Colonic mucosa (tissue), 4 donors: ENCODE measurements at places on chromosomes 4 and X. TPM values are rescaled to one million over a fixed set of nuclear protein-coding genes. Genes with fewer than 3 reads are reported as not detected.

Gene PTCHD1
- total RNA-seq = 0.15 TPM

Gene ADGRG4
- not detected for total RNA-seq

Gene STARD8
- 2.3 TPM for total RNA-seq

DNA sequence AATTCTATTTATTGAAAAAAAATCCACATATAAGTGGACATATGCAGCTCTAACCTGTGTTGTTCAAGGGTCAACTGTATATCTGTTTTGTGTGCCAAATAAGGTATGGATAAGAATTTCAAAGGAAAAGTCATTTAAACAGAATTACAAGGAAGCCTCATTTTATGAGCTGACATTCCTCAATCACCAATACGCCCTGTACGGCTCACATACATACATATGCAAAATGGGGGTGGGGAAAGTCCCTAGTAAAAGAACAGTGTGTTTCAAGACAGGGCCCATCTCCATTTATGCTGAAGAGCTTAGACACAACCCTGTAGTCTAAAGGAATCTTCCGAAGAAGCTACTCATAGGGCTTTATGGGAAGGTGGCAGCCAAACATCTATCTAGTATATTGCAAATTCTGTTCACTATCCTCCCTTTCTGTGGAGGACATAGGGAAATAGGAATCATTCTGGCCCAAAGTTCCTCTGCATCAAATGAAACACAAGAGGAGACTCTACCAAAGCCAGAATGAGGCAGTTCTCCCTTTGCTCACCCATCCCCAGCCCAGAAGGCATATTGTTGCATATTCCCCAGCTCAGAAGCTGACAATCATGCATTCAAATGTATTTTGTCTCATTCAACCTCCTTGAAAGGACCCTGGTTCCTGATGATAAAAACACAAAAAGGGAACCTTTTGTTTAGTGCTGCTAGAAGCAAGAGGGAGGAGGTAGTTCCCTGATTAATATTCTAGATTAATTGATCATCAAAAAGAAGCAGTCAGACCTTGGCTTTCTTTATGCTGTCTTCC, 13.7 kb upstream of the ZBTB33 start:
- no peak for DNase-seq

DNA sequence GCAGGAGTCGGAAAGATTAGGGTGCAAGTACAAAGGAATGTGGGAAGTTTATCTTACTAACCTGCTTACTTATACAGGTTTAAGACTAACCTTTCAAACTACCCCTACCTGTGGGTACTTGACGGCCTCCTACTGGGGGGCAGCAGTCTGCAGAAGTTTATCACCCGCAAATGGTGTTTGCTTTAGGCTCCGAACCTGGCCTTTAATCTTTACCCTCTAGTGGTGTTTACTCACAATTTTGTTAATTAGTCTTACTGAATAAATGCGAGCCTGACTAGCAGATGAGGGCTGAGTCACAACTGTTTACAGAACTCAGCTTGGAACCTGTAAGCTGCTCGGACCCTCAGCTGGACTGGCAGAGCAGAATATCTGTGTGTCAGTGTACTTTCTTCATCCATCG, 204.2 kb upstream of the GPRIN3 start:
- no peak for DNase-seq

GRCh38 chrX:74540635-74541249, 73.7 kb downstream of the RLIM start:
- no peak for DNase-seq

DNA sequence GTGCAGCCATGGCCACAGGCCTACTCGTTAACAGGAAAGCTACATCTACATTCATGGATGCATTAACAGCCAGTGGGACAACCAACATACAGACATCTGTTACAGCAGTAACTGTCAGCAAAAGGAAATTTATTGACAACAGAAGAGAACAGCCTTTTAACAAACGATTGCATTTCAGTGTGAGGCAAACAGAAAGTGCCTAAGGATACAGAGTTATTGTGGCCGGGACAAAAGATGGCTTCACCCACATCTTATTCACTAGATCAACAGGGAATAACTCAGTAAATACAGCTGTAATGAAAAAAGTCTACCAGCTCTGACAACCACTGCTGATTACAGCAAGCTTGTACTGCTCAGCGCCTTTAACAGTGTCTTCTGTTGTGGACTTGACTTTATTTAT, 61.5 kb upstream of the TBL1X start:
- DNase-seq = no peak

GRCh38 chr4:167767281-167767680, 325.1 kb upstream of the ANXA10 start:
- no peak for DNase-seq

GRCh38 chrX:39502486-39502885, 595.3 kb downstream of the BCOR start:
- DNase-seq = no peak

GRCh38 chr4:124913237-124913636, 200.7 kb upstream of the ANKRD50 start:
- DNase-seq = no peak

GRCh38 chr4:44162538-44163270, 285.9 kb downstream of the KCTD8 start:
- no peak for DNase-seq

GRCh38 chr4:154435895-154436294, 55.7 kb downstream of the DCHS2 start:
- DNase-seq = no peak

DNA sequence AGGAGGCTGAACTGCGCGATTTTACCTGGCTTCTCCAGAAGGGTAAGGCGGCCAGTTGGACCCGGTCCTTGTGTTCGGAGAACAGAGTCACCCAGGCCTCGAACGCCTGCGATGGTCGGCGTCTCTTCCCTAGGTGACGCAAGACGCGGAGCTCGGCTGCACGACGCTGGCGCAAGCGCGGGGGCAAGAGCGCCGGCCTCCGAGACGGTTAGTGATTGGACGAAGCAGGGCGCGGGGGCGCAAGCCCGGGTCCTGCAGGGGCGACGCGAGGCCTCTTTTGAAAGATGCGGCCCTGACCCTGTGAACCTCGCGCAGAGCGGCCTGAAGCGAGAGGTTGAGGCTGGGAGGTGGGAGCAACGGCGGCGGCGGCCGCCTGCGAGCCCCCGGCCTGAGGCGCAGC, 428 bp downstream of the ADAD1 start:
- DNase-seq = no peak

- DNase-seq = no peak
These were observed 927.2 kb downstream of the STPG2 start for GRCh38 chr4:97216046-97216445.

DNA sequence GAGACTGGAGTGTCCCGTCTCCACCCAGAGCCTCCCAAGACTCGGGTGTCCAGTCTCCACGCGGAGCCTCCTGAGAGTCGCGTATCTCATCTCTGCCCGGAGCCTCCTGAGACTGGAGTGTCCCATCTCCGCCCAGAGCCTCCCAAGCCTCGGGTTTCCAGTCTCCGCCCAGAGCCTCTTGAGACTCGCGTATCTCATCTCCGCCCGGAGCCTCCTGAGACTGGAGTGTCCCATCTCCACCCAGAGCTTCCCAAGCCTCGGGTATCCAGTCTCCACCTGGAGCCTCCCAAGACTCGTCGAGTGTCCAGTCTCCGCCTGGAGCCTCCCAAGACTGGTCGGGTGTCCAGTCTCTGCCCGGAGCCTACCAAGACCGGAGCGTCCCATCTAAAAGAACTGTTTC, 2.3 kb downstream of the FAM47C start:
- DNase-seq = no peak

- no peak for DNase-seq
These were observed 13.6 kb downstream of the AMTN start for GRCh38 chr4:70531981-70532380.

DNA sequence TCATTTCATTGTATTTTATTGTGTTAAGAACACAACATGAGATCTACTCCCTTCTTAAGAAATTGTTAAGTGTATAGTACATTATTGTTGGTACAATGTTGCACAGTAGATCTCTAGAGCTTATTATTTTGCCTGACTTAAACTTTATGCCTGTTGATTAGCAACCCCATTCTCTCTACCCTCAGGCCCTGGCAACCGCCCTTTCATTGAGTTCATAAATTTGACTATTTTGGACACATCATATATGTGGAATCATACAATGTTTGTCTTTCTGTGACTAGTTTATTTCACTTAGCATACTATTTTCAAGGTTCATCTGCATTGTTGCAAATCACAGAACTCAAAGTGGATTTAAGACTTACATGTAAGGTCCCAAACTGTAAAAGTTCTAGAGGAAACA, 222.1 kb downstream of the IL15 start:
- no peak for DNase-seq

DNA sequence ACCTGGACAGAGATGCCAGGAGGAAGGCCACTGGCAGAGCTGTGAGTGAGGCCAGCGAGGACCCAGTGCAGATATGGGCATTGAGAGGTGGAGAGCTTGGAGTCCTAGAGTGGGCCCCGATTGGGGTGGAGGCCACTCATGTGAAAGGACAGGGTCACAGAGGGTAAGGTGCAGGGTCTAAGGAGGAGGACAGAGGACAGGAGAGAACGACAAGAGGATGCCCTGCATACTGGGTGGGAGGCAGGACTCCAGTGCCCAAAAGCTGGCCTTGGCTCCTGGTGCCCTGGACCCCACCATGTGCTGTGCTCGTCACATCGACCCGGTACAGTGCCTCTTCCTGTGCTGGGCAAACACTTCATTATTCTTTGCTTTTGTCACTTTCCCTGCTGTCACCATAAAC, 66.7 kb downstream of the NAT8L start:
- no peak for DNase-seq

DNA sequence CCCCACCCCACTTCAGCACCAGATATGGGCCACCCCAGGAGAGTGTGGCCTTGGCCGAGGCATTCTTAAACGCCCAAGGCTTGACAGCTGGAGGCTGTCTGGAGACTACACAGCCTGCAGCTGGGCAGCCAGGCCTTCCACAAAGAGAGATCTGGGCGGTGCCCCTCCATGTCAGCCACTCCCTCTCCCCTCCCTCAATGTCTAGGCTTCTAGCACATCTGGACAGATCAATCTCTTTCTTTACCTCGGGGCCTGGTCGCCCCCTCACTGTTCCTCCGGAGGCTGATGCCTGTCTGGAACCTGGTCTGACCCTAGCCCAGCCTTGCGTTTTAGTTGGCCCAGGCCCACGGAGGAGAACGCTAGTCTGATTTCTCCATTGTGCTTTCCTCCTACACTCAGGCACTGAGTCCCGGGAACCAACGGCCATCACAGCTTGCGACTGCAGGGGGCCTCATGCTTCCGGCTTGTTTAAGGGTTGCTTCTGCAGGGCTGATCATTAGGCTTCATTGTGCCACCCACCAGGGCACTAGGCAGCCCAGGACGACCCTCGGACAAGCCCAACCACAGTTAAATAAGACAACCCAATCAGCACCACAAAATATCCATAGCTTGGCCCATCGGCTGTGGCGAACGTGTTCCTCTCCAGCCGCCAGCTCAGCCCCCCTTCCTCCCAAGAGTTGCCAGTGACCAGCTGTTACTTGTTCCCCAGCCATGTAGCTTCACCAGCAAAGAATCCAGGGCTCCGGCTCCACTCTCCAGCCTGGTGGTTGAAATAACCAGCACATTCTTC, 200.6 kb downstream of the BCOR start:
- no peak for DNase-seq

DNA sequence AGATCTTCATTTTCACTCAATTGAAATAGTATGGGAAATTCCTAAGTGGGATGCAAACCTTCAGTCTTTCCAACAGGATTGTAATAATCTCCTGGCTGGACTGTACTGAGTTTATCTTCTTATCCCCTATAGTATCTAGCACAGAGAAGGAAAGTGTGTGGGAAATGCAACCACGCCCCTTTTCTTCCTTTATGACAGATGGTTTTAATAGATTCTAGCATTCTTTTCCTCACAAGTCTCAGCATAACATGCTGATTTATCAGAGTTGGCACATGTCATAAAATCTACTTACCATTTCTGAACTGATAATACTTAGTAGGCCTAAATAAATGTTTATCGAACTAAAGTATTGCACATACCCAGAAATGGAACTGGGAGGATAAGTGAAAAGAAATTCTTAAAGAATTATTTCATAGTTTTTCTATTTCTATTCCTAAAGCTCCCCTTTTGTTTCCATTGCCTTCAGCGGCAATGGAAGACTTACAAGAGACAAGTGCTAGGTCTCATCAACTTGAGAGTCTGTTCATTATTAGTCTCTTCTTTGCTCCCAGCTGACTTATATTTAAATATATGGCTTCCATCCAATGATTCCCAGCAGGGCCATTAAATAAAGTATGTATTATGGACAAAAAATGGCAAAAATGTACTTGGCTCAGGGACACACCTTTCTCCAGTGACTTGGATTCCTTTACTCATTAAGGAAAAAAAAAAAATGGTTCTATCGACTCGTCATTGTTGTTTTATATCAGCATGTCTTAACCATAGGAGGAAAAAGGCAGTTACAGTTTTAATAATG, 484.5 kb downstream of the IL1RAPL1 start:
- DNase-seq = no peak

GRCh38 chr4:14022456-14022855, 394.9 kb upstream of the BOD1L1 start:
- no peak for DNase-seq

GRCh38 chr4:140777386-140777785, 21.2 kb upstream of the TBC1D9 start:
- DNase-seq = no peak

GRCh38 chrX:34112459-34112858, 19.7 kb downstream of the FAM47A start:
- no peak for DNase-seq

DNA sequence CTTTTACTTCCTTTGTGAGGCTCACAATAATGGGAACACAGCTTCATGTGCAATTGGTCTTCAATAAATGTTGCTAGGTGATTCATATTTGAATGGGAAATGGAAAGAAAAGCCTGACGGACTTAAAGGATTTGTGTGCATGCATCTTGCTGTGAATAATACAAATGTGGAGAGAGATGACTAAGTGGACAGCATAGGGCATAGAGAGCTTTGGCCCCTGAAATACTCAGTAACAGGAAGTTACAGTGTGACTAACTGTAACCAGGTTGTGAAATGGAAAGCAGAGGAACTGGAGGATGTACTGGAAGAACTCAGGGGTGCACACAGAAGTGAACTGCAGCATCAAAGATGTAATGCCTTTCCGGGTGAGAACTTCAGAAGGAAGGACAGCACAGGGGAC, 206.7 kb downstream of the MGST2 start:
- DNase-seq = no peak

DNA sequence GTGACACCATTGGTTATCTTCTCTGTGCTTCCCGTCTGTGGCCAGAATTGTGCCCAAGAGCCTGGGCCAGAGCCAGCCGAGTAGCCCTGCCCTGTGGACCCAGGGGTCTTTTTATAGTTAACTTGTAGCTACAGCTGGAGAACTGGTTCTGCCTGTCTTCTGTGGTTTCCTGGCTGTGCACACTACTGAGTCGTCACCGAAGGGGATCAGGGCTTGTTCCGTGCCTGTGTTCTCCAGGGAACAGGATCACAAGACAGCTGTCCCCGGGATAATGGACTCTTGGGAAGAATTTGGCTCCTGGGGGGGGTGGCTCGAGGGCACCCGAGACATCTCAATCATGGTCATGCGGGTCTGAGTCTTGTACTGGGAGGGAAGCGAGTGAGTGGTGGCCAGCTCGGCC, 22.1 kb upstream of the OPN1LW start:
- DNase-seq = no peak
